ENCODE measurements at places on chromosomes 7 and 10.

DNA sequence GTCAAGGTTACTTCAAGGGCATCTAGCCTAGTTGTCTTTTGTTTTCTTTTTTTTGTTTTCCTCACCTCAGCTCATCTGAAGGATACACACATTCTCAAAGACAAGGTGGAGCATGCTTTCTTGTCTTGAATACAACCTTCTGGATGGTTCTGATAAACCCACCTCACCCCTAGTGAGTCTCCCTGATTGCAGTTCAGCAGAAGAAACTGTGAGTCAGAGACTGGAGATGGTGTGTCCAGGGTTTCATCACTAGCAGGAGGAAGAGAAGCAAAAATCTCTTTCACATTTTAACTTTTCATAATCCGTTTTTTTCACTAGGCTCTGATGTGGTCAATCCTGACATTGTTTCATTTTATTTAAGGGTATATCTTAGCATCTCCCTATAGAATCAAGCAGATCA is 143.0 kb upstream of the NRBF2 start:
- DNase-seq = no peak

DNA sequence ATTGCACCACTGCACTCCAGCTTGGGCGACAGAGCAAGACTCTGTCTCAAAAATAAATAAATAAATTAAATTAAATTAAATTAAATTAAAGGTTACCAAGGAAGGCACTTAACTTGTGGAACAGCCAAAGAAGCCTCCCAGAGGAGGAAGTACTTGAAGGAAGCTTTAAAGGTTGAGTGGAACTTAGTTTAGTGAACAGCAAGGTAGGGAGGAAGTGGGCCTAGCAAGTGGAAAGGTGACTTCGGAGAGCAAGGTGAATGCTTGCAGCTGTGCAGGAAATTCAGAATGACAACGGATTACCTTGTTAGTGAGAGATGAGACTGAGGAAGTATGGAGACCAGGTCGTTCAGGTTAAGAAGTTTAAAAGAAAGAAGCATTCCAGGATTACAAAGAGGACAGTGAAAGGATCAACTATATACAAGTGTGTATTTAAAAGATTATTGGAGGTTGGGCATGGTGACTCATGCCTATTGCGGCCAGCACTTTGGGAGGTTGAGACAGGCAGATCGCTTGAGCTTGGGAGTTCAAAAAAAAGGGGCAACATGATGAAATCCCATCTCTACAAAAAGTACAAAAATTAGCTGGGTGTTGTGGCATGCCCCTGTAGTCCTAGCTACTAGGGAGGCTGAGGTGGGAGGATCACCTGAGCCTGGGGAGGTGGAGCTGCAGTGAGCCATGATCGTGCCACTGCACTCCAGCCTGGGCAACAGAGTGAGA is 12.8 kb upstream of the RPEL1 start:
- no peak for DNase-seq

- DNase-seq = no peak
Measured at GRCh38 chr7:86837235-86837634, 193.5 kb downstream of the GRM3 start.

GRCh38 chr7:70474639-70475234 is 657.2 kb upstream of the GALNT17 start:
- DNase-seq = no peak

DNA sequence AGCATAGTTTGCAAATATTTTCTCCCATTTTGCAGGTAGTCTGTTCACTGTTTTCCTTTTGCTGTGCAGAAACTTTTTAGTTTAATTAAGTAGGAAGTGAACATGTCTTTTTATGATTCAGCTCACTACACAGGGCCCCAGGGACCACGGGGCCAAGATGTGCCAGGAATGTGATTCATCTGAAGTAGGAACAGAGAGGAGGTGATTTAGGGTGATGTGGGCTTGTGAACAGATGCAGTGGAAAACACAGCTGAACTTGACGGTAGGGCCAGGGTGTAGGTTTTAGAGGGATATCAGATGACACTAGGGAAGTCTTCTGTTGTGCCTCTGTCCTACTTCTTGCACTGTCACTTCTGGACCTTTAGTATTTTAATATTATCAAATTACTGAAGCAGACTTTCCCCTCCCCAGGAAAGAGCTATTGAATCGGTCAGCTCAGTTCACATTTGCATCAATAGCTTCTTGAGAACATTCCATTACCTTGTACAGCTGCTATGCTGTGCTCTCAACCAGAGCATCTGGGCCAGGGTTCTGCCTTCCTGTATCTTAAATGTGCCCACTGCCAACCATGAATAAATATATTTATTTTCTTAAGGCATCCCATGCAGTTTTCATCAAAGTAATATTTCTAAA is 96.9 kb downstream of the OSBPL3 start:
- DNase-seq = no peak

- no peak for DNase-seq
Measured at GRCh38 chr10:100620087-100620835, 84.5 kb downstream of the HIF1AN start.

DNA sequence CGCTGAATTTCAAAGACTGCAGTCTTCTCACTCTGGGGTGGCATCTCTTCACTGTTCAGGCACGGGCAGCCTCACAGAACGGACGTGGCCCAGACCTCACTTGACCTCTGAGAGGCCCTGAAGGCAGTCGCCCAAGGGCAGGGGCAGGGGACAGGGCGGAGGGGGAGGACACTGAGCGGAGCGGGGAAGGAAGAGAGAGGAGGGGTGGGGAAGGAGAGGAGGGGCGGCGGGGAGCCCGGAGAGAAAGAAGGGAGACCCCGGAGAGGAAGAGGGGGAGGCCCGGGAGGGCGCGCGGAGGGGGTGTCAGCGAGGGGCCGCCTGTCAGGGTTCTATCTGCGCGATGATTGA is 58.7 kb upstream of the COMTD1 start:
- DNase-seq = no peak

GRCh38 chr10:72258617-72259016 is 15.1 kb upstream of the DDIT4 start:
- DNase-seq = no peak

DNA sequence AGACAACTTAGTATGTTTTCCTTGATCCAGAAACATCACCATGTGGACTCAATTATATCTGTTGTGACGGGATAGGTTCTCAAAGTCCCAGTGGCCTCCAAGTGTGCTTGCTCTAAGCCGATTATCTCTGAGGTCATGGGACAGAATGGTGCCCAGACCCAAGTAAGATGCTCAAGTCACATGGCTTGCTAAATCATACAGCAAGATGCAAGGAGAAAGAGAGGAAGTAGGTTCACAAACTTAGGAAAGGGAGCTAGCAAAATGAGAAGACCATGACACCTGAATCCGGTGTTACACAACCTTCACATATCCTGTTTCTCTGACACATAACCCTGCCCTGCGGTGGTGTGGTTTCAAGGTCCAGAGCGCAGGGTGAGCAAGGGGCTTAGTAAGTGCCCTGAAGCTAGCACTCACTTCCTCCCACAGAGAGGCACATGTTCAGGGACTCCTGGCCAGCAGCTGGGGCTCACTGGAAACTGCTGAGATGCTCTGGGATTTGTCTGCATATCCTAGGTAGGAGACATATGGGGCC is 590.9 kb upstream of the ANKRD30A start:
- no peak for DNase-seq

Data from NCI-H187 treated with DMSO at 0.1 percent for 48 hours (cell line).